ENCODE measurements at places on chromosomes 3 and 15.

GRCh38 chr3:51243924-51244323 is 141.2 kb upstream of the MANF start:
- DNase-seq = no peak

GRCh38 chr15:99435113-99435695 is 130.6 kb upstream of the MEF2A start:
- DNase-seq = no peak

- no peak for DNase-seq
Measured at GRCh38 chr3:10223676-10224639, 24.3 kb upstream of the TATDN2 start.

DNA sequence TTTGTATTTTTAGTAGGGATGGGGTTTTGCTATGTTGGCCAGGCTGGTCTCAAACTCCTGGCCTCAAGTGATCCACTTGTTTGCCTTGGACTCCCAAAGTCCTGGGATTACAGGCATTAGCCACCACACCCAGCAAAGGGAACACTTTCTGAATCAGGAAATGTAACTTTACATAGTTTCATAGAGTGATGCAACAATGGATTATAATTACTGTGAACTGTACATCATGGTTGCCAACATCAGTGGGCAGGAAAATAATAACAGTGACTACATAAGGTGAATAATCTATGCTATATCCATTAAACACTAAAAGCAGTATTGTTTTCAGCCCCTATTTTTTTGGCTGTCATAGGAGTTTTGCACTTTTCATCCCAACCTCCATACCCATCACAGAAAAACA is 5.0 kb upstream of the KPNA1 start:
- no peak for DNase-seq

- peak; percentile 67 for DNase-seq
Measured at GRCh38 chr3:77799278-77799677, 759.4 kb downstream of the ROBO2 start.

DNA sequence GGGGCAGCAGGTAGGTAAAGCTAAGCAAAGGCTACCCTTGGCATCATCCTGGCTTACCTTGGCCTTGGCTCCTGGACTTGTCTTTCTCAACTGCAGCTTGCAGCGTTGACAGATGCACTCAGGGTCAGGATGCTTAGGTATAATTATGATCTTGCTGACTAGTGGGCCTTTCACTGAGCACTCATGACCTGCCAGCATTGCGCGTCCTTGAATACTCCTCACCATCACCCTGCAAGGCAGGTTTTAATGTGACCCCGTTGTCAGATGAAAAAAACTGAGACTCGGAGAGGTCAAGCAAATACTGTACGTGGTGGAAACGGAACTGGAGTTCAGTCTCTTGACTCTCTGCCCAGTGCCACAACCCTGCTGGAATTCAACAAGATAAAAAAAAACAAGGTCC is 126.7 kb downstream of the OPA1 start:
- DNase-seq = no peak

- no peak for DNase-seq
Measured at GRCh38 chr3:58135712-58136543, 74.8 kb downstream of the DNASE1L3 start.

GRCh38 chr15:83200162-83200561 is 7.5 kb downstream of the HDGFL3 start:
- no peak for DNase-seq

GRCh38 chr3:73080216-73080966 is 18.9 kb downstream of the EBLN2 start:
- no peak for DNase-seq

- DNase-seq = no peak
Measured at GRCh38 chr3:172461530-172462138, 13.4 kb upstream of the GHSR start.

DNA sequence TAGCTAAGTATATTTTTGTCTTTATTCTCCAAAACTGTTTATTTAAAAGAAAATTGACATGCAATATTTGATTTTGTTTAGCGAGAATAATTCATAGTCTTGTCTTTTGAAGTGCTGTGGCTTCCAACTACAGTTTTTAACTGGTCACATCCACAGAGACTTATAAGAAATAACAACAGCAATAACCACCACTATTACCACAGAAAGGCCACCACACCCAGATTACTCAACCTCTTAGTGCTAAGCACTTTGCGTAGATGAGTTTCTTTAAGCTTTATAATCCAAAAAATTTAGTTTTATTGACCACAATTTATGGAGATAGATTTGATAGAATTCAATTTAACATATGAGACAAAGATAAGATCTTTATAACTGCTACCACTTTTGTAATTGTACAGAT is 468.4 kb upstream of the UBE2E2 start:
- no peak for DNase-seq

- no peak for DNase-seq
Measured at GRCh38 chr3:60290122-60290492, 961.1 kb downstream of the FHIT start.

DNA sequence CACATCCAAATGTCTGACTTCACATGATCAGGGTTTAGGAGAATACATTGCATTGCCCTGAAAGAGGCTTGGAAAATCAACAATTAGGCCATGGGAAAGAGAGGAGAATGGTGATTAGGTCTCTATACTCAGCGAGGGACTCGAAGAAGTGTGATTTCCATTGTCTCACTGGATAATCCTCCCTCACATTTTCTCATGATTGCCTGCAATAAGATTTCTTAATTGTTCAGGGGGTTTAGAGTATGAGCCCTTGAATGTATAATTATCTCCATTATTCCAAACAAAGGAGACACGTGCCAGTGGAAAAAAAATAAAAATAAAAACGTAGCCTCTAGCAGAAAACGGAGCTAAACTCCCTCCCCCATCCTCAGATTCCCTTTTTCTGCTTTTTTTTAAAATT is 173.2 kb downstream of the TPRG1 start:
- DNase-seq = no peak

DNA sequence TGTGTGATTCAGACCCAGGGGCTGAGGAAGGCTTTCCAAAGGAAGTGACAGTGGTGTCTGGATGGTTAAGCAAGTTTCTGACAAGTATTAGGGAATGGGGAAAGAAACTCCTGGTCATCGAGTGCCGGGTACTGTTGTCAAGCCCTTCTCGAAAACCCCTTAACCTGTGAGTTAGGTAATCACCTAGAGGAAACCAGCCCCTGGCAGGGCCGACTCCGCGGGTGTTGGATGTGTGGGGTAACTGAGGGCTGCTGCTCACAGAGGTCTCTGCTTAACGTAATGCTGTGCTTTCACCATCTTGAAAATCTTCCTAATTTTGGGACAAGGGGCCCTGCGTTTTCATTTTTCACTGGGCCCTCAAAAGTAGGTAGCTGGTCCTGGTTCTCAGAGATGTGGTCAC is 67.0 kb downstream of the SMAD6 start:
- no peak for DNase-seq

DNA sequence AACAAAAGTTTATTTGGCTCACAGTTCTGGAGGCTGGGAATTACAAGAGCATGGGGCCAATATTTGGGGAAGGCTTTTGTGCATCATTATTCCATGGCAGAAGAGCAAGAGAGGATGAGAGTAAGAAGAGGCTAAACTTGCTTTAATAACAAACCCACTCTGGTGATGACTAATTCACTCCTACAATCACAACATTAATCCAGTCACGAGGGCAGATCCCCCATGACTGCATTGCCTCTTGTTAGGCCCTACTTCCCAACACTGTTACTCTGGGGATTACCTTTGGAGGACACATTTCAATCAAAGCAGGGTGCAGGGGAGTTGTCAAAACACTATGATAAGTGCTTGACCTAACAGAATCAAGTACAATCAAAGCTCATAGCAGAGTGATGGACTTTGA is 181.7 kb downstream of the BBX start:
- DNase-seq = no peak

- no peak for DNase-seq
Measured at GRCh38 chr3:129410971-129411370, 17.5 kb downstream of the EFCAB12 start.

DNA sequence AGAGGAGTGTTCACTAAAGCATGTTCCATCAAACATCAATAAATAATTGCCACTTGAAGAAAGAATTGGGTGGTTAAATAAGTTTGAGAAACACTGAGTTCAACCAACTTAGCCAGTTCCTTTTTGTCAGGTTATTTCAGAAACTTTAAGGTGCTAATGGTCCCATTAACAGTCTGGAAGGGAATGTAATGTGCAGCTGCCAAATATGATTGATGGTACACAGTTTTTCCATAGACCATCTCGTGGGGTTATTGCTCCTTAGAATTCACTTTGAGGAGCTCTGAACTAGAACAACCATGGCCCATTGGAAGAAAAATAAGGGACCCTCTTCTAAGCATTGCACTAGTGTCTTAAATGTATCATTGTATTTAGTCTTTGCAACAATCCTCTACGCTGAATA is 185.8 kb upstream of the NR2F2 start:
- no peak for DNase-seq

- DNase-seq = no peak
Measured at GRCh38 chr3:16211176-16211904, 36.9 kb downstream of the GALNT15 start.

- DNase-seq = no peak
Measured at GRCh38 chr3:130693314-130693713, 53.3 kb downstream of the PIK3R4 start.

DNA sequence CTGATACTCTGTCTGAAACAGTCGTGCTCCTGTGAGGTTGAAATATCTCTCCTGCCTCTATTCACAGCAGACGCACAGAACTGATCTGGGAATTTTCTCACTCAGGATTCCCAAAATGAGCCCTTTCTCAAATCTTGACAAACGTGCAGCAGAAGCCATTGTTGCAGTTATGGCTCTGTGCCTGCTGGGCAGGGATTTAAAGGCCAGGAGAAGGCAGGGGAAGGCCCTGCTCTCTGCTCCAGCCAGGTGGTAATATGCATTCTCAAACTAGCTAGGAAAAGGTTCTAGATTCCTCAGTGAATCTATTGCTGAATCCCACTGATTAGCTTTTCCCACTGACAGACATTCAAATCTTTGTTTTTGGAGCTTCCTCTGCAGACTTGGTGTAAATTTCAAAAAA is 2.2 kb downstream of the MINAR1 start:
- no peak for DNase-seq

All from NCI-H187 treated with DMSO at 0.1 percent for 48 hours (cell line).